ENCODE measurements at places on chromosomes 1 and 21.

DNA sequence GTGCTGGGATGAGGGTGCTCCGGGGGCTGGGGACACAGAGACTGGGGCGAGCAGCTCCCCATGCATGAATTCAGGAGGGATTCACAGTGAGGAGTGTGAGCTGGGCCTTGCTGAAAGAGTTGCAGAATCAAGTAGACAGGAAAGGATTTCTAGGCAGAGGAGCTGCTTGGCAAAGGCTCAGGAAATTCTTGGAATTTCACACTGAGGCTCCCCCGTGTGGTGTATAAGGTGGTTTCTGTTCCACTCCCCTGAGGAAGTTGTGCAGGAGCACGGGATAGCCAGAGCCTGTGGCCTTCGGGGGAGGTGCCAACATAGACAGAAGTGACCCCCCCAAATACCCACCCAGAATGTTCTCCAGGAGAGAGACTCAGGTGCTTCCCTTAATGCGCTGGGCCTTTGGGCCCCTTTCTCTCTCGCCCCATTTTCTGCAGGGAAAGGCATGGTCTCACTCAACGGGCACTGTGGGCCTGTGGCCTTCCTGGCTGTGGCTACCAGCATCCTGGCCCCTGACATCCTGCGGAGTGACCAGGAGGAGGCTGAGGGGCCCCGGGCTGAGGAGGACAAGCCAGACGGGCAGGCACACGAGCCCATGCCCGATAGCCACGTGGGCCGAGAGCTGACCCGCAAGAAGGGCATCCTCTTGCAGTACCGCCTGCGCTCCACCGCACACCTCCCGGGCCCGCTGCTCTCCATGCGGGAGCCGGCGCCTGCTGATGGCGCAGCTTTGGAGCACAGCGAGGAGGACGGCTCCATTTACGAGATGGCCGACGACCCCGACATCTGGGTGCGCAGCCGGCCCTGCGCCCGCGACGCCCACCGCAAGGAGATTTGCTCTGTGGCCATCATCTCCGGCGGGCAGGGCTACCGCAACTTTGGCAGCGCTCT, 58.5 kb upstream of the ACTL8 start:
- DNase-seq = no peak

DNA sequence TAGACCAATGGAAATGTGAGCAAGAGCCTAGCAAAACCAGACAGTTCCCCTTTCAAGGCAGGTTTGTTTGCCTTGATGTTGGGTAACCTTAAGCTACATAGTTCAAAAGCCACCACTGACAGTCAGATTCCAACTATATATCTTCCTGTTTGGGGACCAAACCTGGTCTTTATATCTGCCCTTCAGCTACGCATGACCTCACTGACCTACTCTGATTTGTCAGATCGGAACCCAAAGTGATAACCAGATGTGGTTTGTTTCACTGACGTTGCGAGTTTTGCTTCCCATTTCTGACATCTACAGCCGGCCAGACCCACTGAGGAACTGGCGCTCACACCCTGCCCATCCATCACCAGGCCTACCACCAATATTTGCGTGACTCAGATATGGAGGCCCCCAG, 361.1 kb upstream of the CHRM3 start:
- DNase-seq = no peak

DNA sequence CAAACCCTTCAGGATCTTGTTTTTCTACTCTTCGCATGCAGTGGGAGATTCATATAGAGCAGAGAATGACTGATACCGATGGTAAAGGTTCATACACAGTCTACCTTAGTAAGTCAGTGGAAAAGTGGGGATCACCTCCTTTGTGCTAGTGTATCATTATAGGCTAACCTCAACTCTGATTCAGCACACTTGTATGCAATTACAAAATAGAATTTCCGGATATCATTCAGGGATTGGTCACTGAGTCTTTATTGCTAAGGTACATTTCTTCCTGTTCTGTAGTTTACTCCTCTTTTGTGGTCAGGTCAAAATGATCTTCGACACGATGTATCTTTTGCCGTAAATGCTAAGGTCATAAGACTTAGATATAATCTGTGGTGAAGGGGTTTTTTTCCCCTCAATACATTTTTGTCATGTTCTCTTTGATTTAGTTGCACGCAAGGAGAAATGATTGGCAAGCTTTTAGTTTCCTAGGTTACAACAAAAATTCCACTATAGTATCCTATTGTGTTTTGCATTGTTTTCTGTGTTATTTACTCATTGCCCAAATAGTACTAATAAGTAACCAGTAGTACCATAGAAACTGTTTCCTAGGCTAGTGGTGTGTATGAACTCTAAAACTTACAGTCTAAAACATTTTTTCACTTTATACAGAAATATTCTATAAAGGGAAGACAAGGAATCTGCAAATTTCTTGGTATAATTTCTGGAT, 35.7 kb upstream of the PLA2G4A start:
- DNase-seq = no peak

- no peak for DNase-seq
These were observed 5.1 kb upstream of the GNG12 start for GRCh38 chr1:67838180-67838910.

DNA sequence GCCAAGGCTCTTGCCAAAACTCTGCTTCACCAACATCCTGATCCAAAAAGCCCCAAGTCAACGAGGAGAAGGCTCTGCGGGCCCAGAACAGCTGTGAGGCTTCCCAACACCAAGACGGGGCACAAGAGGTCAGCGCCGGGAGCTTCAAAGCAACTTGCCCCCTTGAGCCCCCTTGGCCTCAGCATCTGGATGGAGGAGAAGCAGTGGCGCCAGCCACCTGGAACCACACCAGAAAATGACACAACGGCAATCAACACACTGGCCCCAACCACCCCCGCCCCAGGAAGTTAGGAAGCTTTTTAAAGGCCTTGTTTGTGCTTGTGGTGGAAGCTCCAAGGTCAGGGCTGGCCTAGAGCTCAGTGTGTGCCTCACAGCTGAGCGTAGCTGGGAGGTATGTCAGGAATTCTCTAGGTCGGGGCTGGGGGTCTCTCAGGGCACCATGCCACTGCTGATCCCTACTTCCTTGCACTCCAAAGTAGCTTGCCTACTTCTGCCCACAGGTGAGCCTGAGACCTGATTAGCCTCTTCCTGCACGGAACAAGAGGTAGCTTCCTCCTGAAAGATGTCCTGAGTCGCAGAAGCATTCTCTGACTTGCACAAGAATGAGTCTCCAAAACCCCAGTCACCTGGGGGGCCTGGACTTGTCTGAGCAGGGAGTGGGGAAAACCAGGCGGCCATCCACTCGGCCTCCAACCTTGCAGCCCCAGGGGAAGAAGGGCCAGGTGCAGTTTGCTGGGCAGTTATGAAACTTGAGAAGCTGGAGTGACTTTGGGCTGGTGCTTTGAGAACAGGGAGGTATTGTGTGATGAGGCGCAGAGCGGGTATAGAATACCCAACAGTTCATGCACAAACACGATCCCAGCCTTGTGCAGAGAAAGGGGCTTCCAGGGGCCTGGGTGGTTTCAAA, 9.7 kb upstream of the SRP9 start:
- no peak for DNase-seq

GRCh38 chr1:82845866-82846265, 1045.1 kb downstream of the ADGRL2 start:
- no peak for DNase-seq

GRCh38 chr1:76336931-76337371, 262.4 kb downstream of the ST6GALNAC3 start:
- DNase-seq = no peak

DNA sequence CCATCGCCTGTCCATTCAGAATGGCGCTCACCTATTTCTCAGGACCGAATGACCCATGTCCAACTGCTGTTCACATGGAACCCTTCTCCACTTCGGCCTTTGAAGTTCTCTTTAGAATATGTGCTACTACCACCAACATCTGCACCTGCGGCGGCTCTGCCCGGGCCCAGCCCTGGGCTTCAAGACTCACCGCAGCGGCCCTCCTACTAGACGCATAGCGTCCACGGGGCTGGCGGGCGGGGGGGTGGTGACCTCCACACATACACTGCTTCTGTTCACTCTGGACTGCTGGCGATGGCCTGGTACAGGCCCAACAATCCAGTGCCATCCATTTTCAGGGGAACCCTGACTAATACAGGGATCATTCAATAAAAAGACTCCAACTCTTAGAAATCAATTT, 394.2 kb downstream of the VAV3 start:
- DNase-seq = no peak

- DNase-seq = no peak
These were observed at the start of gene MMEL1 for GRCh38 chr1:2632561-2633361. TSS of gene MMEL1 (minus strand) at chr1:2633016. CDS start at chr1:2629484, 3,532 bp downstream.

GRCh38 chr1:55034476-55035133, 4.7 kb upstream of the PCSK9 start:
- no peak for DNase-seq

- no peak for DNase-seq
These were observed 442.7 kb downstream of the PTBP2 start for GRCh38 chr1:97164276-97164639.

GRCh38 chr21:25569711-25570110, 37.6 kb downstream of the MRPL39 start:
- DNase-seq = no peak

DNA sequence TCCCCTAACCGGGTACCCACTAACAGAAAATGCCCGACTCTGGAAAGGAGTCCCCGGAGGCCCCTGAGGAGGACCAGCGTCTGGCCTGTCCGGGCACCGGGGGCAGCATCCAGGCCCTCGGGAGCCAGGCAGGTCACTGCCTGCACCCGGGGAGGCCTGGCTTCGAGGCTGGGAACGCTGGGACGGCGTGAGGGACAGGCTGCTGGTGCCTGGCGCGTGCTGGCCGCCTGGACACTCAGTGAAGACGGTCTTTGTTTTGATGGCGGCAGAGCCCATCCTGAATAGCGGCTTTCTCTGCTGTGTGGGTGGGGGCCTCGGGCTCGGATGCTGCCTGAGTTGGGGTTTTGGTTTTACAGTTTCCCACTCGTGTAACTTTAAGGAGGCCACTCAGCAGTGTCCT, 37.6 kb downstream of the PRKCZ start:
- DNase-seq = no peak

DNA sequence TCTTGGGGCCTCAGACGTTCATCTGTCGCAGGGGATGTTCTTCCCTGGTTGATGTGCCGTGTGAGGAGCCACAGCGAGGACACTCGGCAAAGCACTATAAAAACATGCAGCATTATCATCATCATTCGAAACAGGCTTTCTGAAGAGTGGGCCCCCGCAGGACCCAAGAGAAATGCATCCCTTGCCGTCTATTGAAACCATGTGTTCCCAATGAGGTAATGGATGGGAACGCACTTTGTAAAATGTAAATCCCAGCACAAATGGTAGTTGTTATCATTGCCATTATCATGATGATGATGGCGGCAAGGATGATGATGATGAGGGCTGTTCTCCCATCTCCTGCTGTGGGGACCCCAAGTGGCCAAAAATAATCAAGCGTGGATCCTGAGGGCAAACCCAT, 76.8 kb downstream of the GLIS1 start:
- DNase-seq = no peak

DNA sequence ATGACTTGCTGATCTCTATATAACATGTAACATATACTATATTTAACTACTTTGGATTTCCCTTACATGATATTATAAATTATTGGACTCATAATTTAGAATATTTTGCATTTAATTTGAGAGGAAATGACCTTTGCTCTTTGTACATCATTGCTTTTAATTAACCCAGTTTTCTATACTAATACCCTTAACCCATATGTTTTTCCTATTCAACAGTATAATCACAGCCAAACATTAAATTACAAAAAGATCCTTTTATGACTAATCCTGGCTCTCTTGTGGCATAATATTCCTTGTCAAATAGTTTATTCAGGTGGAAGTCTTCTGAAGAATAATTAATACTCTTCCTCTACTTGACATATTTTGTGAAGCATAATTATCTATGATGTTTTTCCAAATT, 56.0 kb upstream of the GPR52 start:
- no peak for DNase-seq

- no peak for DNase-seq
These were observed 9.9 kb upstream of the TRABD2B start for GRCh38 chr1:48007047-48007446.

- no peak for DNase-seq
These were observed 16.0 kb downstream of the ELOA start for GRCh38 chr1:23759277-23759676.

GRCh38 chr1:161131523-161132409, 701 bp downstream of the DEDD start:
- DNase-seq = no peak

GRCh38 chr1:211548321-211549091, 30.5 kb downstream of the SLC30A1 start:
- DNase-seq = no peak

DNA sequence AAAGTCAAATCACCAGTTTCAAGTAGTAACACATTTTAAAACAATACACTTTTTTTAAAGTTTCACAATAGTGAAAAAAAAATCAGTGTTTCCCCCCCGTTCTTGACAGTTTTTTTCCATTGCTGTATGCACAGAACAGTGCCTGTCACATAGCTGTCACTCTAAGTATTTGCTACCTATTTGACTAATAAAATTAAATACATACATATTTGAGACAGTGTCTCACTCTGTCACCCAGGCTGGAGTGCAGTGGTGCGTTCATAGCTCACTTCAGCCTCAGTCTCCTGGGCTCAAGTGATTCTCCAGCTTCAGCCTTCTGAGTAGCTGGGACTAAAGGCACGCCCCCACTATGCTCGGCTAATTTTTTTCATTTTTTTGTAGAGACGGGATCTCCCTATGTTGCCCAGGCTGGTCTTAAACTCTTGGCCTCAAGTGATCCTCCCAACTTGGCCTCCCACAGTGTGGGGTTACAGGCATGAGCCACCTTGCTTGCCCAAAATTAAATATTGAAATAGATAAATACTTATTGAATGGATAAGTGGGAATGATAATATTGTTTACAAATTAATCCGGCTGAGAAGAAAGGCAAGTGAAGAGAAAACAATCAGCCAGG, 12.6 kb upstream of the RHBG start:
- no peak for DNase-seq

- DNase-seq = no peak
These were observed 34.2 kb downstream of the CAMTA1 start for GRCh38 chr1:6819246-6820040.

DNA sequence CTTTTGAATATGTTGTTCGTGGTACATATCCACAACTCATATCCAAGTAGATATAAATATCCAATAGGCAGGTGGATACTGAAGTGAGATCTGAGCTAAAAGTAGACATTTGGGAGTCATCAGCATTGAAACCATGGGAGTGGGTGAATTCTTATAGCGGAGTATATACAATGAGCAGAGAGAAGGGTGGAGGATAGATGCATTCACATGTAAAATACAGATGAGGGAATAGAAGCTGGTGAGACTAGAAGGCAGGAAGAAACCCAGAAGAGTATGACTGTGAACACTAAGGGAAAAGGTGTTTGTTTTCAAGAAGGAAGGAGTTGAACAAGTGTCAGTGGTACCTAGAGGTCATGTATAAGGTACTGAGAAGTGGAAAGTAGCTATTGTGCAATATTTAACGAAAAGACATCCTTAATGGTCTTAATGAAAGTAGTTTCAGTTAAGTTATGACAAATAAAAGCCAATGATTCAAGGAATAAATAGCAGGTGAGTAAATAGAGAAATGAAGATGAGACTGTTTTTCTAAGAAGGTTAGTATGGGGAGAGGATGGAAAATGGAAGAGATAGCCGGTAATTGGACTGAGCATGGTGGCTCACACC, 181.6 kb upstream of the CACYBP start:
- DNase-seq = no peak

All from effector CD8-positive, alpha-beta T cell (primary cell).